ENCODE measurements at places on chromosomes 16 and 17. TPM values are rescaled to one million over a fixed set of nuclear protein-coding genes. Genes with fewer than 3 reads are reported as not detected.

The SLC38A8 gene
- total RNA-seq: not detected

- peaks cover 8% of the 10 kb centered on the region for H3K27me3 ChIP-seq
- H3K27ac ChIP-seq: no peak overlapping the region
- peaks cover 4% of the 10 kb centered on the region for H3K4me1 ChIP-seq
- no peak overlapping the region for H3K4me3 ChIP-seq
These were observed 57.9 kb upstream of the FOXF1 start for GRCh38 chr16:86452451-86452850.

GRCh38 chr17:80890921-80891396, 100.7 kb upstream of the CHMP6 start:
- peaks cover 39% of the 10 kb centered on the region for H3K4me1 ChIP-seq
- peak overlapping the region; percentile 88 for H3K27ac ChIP-seq

DNA sequence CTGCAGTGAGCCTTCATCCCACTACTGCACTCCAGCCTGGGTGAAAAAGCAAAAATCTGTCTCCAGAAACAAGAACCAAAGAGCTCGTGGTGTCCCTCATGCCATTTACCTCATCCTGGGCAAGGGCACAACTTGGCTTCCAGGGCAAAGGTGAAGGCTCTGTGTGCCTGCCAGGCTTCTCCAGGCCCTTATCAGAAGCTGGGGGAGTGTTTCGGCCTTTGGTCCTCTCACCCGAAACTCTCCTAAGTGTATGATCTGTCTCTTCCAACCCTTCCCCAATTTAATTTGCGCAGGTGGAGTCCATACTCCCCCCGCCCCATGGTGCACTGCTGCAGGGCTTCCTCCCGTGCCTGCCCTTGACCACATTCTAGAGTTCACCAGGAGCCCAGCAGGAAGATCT, 1.1 kb downstream of the CES2 start:
- H3K4me1 ChIP-seq: peaks cover 47% of the 10 kb centered on the region
- no peaks in the 10 kb centered on the region for H3K27me3 ChIP-seq
- DNase-seq: no peak
- H3K36me3 ChIP-seq: peaks cover 10% of the 10 kb centered on the region
- H3K27ac ChIP-seq: peak overlapping the region; percentile 37
- peak overlapping the region; percentile 95 for H3K4me3 ChIP-seq

GRCh38 chr16:52052818-52053217, 494.1 kb downstream of the TOX3 start:
- no peaks in the 10 kb centered on the region for H3K4me1 ChIP-seq
- no peak overlapping the region for H3K4me3 ChIP-seq
- no peaks in the 10 kb centered on the region for H3K27me3 ChIP-seq
- DNase-seq: no peak

DNA sequence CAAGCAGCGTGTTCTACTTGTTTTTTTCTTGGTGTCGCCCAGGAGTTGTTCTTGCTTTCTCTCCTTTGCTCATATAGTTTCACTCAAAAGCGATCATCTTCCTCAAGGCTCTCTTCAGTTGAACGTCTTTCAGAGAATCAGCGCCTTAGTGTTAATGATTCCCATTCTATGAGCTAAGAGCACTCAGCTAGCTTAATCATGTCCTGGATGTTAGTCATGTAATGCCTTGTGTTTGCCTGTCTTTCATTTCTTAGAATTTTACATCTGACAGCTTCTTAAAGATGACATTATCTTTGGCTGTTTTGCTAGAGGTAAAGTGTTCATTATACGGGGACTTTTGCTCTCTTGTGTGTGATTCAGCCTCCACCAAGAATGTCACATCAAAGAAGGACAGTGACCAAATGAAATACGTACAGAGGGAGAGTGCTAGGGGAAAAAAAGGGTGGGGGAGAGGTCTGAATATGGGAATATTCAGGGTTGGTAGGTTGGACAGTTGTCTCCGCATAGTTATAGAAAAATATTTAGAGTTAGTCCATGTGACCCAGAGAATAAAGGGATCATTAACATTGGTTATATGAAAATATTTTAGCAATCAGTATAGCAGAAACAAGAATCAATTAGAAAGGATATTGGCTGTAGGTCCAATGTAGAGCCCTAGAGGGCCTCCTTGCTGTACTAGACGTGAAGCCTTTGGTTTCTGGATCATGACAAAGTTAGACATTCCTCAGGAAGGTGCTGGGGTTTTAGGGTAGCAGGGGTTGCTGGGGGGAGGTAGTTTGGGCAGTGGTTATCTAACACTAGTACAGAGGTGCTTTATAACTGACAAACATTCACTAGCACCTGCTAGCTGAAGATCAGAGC, 31.9 kb upstream of the ANKFN1 start:
- H3K4me3 ChIP-seq: no peak overlapping the region
- DNase-seq: no peak
- no peaks in the 10 kb centered on the region for H3K36me3 ChIP-seq
- peaks cover 7% of the 10 kb centered on the region for H3K27me3 ChIP-seq
- H3K27ac ChIP-seq: no peak overlapping the region
- H3K4me1 ChIP-seq: no peaks in the 10 kb centered on the region

The SLC47A2 gene
- not detected for total RNA-seq

DNA sequence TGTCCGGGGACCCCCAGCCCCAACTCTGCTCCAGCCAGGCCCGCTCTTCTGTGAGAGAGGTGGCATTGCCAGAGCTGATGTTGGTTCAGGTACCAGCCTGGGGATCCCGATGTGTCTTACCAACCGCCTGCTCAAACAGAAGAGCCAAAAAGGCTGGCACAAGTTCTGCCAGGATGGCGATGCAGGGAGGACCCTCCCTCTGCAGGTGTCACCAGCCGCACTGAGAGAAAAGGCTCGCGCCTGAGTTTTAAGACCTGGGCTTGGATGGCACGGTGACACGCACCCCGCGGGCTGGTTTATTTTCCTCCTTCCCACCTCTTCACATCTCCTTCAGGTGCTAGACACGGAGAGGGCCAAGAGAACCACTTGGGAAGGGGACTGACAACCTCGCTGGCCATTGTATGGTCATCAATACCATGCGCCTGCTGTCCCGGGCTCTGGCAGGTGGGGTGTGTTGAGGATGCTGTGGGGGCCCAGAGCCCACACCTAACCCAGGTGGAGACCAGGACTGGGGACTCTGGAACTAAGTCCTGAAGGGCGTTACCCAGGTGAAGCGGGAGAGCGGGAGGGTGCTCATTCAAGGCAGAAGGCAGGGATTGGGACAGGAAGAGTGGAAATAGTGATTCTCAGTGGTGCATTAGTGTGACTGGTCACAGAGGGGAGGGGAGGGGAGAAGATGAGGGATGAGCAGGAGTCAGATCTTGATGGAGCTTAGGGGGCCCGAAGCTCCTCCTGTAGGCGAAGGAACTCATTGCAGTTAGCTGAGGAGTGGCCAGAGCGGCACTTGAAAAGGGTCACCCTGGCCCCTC, 16.3 kb downstream of the FOXJ1 start:
- no peak for DNase-seq
- no peaks in the 10 kb centered on the region for H3K36me3 ChIP-seq
- H3K27me3 ChIP-seq: no peaks in the 10 kb centered on the region
- no peak overlapping the region for H3K4me3 ChIP-seq

- H3K4me1 ChIP-seq: peaks cover 19% of the 10 kb centered on the region
- H3K36me3 ChIP-seq: no peaks in the 10 kb centered on the region
- DNase-seq: no peak
- no peak overlapping the region for H3K27ac ChIP-seq
- peak overlapping the region; percentile 38 for H3K4me3 ChIP-seq
- no peaks in the 10 kb centered on the region for H3K27me3 ChIP-seq
These were observed 2.2 kb downstream of the SNN start for GRCh38 chr16:11670171-11671131.

The DNAJA2 gene
- 54.0 TPM for total RNA-seq

DNA sequence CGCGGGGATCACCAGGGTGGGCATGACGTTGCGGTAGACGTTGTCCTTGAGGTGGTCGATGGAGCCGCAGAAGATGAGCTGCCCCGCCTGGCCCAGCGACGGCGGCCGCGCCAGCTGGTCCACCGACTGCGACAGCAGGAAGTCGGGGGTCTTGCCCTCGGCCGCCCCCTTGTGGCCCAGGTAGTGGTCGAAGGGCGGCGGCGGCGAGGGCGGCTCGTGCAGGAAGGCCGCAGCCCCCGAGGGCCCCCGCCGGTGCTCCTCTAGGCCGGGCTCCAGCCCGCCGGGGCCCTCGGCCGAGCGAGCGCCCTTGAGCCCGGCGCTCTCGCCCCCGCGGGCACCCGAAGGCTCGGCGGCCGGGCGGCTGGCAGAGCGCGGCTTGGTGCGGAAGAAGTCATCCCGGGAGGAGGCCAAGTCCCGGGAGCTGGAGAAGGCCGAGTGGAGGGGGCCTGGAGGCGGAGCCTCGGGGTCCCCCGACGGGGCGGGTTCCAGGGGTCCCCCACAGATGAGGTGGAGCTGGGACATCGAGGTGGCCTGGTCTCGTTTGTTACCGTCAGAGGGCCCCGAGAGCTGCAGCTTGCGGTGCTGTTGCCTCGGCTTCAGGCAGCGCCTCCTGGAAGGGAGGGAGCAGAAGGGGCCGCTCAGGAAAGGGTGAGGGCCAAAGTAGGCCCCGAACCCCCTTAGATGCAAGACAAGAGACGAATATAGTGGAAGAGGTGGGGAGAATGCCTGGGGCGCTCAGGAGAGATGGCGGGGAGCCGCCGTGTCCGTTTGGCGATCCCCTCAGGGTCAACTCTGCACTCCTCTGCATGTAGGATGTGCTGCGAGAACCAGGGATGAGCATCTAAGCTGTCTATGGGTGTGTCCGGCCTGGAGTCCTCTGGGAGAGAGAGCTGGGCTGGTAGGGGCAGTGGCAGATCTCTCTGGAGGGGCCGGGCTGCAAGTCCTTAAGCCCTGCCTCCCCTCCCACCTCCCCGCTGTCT, 8.8 kb downstream of the FAM171A2 start:
- no peaks in the 10 kb centered on the region for H3K4me1 ChIP-seq
- H3K27ac ChIP-seq: no peak overlapping the region
- H3K27me3 ChIP-seq: no peaks in the 10 kb centered on the region
- H3K4me3 ChIP-seq: no peak overlapping the region

DNA sequence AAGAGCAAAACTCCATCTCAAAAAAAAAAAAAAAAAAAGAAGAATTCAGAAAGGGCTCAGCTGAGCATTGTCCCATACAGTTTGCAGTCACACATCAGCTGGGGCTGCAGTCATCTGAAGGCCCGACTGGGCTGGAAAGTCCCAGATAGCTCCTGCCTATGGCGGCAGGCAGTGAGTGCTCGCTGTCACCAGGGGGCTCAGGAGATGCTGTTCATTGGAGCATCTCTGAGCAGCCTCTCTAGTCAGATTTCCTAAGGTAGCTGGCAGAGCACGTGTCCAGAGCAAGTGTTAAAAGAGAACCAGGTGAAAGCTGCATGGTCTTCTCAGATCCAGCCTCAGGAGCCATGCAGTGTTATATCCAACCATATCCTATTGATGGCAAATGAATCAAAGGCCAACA, 75.8 kb downstream of the WSCD1 start:
- no peaks in the 10 kb centered on the region for H3K4me1 ChIP-seq
- no peak for DNase-seq
- no peaks in the 10 kb centered on the region for H3K36me3 ChIP-seq
- no peak overlapping the region for H3K27ac ChIP-seq

DNA sequence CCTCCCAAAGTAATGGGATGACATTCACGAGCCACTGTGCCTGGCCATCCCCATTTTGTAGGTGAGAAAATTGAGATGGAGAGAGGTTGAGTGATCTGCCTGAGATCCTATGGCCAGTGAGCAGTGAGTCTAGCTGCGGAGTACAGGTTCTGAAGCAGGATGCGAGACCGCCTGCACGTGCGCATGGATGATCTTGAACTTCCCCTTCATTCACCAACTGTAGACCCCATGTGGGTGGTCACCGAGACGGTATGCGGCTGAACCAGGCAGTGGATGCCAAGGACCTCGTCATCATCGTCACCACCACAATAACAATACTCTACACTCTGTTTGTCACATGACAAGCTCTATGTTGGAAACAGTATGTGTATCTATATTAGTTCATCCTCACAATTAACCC, 6.2 kb upstream of the SPNS3 start:
- no peaks in the 10 kb centered on the region for H3K4me1 ChIP-seq
- peak; percentile 15 for DNase-seq
- H3K36me3 ChIP-seq: no peaks in the 10 kb centered on the region
- H3K27me3 ChIP-seq: peaks cover 8% of the 10 kb centered on the region

GRCh38 chr16:72811188-72811720, 236.7 kb downstream of the ZFHX3 start:
- H3K27ac ChIP-seq: no peak overlapping the region
- H3K36me3 ChIP-seq: no peaks in the 10 kb centered on the region
- no peaks in the 10 kb centered on the region for H3K27me3 ChIP-seq
- no peak for DNase-seq

The CCDC200 gene
- not detected for total RNA-seq

DNA sequence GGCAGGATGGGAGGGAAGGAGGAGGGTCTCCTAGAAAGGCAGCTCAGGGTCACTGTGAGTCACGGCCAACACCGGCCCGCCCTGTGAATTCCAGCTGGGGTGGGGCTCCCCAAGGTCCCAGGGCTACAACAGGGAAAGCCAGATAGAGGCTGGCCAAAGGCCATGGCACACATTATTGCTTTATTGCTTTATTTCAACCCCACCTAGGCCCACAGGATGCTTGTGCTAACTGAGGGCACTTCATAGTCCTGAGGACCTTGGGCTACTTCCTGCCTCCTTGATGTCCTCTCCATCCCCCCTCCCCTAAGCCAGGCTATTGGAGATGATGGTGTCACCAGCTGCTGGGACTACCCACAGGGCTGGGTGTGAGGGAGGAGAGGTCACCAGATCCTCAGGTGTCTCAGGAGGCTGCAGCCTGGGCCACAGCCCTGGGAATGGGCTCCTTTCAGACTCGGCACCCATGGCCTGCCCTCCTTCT, 26.1 kb downstream of the LRRC75A start:
- H3K36me3 ChIP-seq: no peaks in the 10 kb centered on the region
- no peaks in the 10 kb centered on the region for H3K27me3 ChIP-seq
- no peak overlapping the region for H3K27ac ChIP-seq
- no peak overlapping the region for H3K4me3 ChIP-seq
- no peak for DNase-seq

- H3K36me3 ChIP-seq: no peaks in the 10 kb centered on the region
- no peak overlapping the region for H3K27ac ChIP-seq
- H3K27me3 ChIP-seq: peaks cover 6% of the 10 kb centered on the region
- no peak for DNase-seq
These were observed 18.8 kb downstream of the TMIGD1 start for GRCh38 chr17:30315106-30315505.
